ENCODE measurements at places on chromosomes 1 and 21.

DNA sequence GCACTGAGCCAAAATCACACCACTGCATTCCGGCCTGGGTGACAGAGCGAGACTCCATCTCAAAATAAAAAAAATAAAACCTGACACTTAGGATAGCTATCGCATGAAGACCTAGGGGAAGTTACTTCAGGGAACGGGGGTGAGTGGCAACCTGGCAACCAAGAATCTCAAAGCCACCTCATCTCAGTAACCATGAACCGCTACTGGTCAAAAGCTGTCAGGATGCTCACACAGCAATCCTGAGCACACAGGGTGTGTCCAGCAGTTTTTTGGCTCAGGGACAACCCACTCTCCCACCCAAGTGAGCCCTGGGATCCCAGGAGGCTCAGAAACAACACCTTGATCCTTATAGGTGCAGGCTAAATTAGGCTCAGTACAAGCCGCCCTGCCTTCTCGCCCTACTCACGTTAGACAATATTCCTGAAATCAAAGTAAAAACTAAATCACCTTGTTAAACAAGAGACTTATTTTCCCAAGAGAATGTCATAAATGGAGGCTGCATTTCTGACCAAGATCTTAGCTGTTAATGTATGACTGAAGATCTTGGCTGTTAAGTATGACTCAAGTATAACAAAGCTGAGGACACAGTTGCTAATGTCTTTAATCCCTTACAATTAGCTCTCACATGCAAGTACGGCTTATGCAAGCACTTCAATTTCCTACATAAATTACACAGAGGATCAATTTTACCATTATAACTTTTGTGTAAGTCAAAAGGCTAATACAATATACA lies 48.3 kb upstream of the NADK start:
- DNase-seq = peak; percentile 65

DNA sequence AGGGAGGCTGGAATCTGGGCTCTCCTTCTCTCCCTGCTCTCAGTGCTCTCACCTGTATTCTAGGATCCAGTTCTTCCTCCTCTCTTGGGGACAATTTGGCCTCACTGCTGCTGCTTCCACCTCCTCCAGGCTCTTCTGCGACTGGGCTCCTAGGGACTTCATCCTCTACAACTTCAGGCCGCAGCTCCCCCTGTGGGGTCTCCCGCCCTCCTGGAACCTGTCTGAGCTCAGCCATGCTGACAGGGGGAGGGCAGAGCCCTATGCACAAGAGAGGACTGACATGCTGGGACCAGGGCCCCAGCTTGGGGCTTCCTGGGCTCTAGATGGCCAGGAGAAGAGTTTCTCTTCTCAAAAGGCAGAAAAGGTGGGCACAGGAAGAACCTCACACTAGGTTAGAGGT lies 1.0 kb downstream of the SH3BP5L start:
- no peak for DNase-seq

DNA sequence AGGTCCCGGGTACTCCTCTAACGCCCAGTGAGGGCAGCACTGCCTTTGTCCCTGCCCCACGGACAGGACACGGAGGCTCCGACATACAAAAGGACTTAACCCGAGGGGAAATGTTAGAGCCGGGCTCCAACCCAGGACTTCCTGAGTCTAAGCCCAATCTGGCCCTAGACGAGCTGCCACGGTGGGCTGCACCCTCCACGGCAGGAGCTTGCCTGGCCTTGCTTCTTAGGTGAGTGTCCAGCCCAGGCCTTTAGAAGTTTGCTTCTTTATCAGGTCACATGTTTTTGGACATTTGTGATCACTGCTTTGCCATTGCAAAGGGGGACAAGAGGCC lies 11.0 kb upstream of the TMEM200B start:
- no peak for DNase-seq

DNA sequence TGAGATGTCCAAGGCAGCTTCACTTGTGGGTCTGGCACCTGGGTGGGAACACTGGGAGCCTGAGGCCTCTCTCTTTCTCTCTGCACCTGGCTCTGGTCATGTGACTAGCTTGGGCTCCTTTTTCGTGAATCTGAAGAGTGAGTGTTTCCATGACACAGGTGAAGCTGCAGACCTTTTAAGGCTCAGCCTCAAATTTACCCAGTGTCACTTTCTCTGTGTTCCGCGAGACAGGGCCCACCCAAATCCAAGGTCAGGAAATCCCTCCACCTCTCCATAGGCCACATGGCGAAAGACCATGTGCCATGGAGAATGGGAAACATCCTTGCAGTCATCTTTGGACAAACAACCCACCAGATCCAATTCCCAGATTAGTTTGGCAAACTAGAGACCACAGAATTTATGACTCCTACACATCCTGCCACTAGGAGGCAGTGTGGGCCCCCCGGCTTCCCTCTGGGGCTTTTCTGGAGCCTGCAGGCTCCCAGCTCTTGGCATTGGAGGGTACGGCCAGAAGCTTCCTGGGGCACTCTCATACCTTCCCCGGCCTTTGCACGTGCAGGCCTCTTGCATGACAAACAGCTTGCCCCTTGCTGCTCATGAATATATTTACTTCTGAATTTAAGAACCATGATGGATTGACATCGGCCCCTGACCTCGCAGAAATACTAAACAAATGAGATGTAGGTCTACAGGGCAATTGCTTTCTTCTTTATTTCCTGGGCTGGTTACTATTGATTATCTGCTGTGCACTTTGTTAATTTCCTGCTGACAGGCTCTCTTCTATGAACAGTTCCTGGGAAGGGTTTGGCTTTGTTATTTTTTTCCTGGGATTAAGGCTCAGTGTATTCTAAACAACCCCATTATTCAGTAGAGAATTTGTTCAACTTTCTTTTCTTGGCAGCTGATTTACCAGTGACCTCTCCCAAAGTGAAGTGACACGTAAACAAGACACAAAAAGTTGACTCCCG lies 180.7 kb downstream of the KAZN start:
- peak; percentile 87 for DNase-seq

DNA sequence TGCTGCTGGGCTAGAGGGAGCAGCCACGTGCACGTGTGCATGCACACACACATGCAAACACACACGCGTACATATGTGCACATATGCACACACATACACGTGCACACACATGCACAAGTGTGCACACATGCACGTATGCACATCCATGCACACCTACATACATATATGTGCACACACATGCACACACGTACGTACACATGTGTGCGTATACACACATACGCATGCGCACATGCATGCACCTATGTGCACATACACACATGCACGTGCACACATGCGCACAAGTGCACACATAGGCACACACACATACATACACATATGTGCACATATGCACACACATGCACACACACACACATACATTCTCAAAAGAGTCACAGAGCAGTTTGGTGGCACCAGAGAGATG lies 85.9 kb upstream of the SLC25A33 start:
- no peak for DNase-seq

DNA sequence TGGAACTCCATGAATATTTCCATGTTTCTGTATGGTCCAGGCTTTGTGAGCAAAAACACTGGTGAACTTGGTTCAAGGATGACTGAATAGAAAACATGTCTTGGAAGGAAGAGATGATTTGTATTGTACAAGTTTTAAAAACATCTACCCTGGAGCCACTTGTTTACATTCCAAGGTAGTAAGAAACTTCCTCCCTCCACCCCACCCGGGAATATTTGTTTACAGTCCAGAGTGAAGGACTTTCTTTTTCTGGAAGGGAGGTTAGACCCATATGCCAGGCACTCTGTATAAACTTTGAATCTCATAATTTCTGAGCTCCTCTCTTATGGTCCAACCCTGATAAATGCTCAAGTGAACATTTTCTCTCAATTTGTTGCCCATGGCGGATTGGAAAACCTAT lies 323.3 kb upstream of the LYPLAL1 start:
- DNase-seq = no peak

GRCh38 chr1:226603022-226603857 lies 54.7 kb downstream of the STUM start:
- DNase-seq = peak; percentile 93

DNA sequence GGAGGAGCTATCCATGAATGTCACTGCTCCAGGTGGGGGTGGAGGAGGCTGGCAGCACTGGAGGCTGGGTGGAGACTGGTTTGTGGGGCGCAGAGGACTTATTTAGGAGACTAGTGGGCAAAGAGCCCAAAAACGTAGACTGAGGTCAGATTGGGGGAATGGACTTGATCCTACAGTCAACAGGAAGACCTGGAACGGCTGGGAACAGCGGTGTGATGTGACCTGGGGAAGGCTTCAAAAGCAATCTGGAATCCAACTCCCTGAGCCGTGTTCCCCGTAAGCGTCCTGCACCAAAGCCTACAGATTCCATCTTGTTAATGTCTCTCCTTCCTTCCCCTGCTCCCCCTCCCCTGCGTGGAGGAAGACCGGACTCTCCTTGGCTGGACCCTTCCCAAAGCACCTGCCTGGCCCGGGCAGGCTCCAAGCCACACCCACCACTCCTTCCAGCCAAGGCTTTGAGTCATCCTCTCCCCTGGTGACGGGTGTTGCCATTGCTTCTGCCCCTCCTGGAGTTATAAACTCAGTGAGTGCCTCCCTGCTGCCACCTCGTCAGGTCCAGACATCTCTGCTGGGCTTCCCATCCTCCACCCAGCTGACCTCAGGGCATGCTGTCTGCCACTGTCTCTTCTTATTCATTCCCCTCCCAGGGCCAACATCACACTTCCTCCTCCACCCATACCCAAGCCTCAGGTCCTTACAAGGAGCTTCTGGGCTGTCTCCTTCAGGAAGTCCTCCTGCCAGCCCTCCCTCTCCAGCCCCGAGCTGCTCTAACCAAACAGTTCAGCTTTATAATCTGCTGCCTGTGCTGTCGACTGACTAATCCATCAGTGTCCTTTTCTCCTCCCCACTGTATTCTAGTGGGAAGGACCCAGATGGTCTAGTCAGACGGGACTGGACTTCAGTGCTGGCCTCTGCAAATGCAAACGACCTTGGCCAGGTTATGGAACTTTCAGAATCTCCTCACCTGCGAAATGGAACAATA lies 1.6 kb upstream of the CLSTN1 start:
- peak; percentile 94 for DNase-seq

DNA sequence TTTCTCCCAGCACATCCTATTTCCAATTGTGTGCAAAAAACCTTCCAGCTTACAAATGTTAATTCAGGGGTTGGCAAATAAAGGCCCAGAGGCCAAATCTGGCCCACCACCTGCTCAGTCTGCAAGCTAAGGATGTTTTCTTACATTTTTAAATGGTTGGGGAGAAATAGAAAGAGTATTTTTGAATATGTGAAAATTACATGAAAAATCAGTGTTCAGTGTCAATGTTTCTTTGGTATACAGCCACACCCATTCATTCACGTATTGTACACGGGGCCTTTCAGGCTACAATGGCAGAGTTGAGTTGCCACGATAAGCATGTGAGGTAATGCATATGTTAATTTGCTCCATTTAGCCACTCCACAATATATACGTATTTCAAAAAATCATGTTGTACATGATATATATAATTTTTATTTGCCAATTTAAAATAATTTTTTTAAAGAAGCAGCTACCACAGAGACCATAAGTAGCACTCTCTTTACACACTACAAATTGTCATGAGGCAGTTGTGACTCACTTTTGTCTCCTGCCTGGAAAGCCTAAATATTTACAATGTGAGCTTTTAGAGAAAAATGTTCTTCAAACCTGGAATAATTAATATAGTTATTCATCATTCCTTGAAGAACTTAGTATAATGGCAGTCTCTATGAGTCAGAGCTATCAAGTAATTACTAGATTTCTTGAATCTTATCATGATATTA lies 189.6 kb downstream of the SMYD3 start:
- no peak for DNase-seq

DNA sequence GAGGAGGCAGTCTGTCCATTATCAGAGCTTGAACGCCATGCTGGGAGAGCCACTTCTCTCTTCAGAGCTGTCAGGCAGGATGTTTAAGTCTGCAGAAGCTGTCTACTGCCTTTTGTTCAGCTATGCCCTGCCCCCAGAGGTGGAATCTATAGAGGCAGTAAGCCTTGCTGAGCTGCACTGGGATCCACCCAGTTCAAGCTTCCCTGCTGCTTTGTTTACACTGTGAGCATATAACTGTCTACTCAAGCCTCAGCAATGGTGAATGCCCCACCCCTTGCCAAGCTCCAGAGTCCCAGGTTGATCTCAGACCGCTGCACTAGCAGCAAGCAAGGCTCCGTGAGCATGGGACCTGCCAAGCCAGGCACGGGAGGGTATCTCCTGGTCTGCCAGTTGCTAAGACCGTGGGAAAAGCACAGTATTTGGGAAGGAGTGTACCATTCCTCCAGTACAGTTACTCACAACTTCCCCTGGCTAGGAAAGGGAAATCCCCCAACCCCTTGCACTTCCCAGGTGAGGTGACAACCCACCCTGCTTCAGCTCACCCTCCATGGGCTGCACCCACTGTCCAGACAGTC lies 32.5 kb downstream of the RGS13 start:
- no peak for DNase-seq

DNA sequence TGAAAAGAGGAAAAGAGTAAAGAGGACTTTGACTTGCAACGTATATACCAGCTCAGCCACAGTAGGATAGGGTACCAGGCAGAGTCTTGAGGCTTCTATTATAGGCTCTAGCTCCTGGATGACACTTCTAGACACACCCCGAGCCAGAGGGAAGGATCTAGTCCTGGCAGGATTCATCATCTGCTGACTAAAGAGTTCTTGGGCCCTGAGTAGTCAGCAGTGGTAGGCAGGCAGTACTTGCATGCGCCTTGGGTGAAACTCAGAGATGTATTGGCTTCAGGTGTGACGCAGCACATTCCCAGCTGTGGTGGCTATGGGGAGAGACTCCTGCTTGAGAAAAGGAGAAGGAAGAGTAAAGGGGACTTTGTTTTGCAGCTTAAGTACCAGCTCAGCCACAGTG lies 162.3 kb upstream of the APP start:
- no peak for DNase-seq

DNA sequence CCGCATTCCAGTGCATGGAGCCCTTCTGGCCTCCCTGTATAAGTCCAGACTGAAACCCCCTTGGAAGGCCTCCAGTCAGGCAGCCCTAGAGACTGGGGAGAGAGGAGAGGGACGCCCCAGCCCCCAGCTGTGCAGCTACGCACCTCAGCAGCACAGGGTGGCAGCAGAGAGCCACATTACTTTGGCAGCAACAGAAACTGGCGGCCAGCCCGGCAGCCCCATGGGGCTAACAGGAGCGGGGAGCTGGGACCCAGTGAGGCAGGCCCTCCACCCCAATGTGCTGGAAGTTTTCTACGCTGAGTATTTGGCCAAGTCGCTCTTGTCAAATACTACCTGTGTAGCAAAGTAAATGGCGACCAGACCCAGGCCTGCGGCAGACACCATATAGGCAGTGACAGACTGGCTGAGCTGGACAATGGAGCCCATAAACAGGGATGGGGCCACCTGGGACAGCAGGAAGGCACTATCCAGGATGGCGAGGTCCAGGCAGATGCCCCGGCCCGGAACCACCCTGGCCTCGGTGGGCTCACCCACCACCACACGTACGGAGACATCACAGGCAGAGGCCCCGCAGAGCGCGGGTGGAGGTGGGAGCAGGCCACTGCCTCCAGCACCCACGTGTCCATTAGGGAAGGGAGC lies 21.2 kb downstream of the SLC45A3 start:
- peak; percentile 99 for DNase-seq

- no peak for DNase-seq
Observed at GRCh38 chr1:208851366-208851765, 607.2 kb upstream of the PLXNA2 start.

Measured in osteoblast (primary cell).